Fibroblast of lung (primary cell): ENCODE measurements at places on chromosomes 13 and 19. TPM values are rescaled to one million over a fixed set of nuclear protein-coding genes. Genes with fewer than 3 reads are reported as not detected.

TMEM221 gene
- under 0.01 and 0.17 TPM in 2 replicates for total RNA-seq

ANGPTL8 gene
- total RNA-seq, result not detected in 2 replicates

PTH2 gene
- total RNA-seq, result not detected in 2 replicates

CABP5 gene
- total RNA-seq, result not detected in 2 replicates

C19orf67 gene
- not detected in 2 replicates for total RNA-seq

ZNF566 gene
- total RNA-seq, result 14.4 and 15.4 TPM in 2 replicates

NDUFS7 gene
- total RNA-seq, result 55.0 and 71.2 TPM in 2 replicates
